Femur (tissue), 1 donor: ENCODE measurements at places on chromosomes 11 and 22.

DNA sequence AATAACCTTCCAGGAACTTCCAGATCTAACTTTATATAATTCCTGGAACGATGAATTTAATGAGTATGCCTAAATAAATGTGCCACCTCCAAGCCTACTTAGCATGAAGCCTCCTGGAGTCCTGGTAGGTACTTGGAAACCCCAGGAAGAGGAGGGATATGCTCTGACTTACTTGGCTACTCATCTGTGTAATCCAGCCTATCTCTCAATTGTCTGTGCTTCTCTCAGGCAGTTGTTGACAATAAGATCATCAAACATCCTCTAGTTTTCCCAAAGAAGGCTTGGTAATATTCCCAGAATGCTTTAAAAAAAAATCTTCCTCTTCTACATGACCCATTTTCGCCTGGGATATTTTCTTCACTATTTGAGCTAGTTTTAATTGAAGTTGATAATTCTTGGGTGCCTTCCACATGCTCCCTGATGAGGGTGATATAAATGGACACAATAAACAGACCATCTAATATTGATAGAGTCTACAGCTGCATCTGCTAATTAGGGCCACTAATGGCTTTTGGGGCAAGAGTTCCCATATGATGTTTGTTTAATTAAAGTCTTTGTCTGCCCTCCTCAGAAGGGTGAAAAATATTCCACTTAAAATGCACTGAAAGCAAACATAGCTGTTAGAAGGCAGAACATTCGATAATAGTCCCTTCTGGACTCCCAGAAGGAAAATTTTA, 75.5 kb upstream of the RAB38 start:
- DNase-seq = no peak

GRCh38 chr22:39940757-39941305, 19.4 kb upstream of the TMA7B start:
- no peak for DNase-seq

- no peak for DNase-seq
Observed at GRCh38 chr11:92762121-92762540, 207.3 kb upstream of the MTNR1B start.

GRCh38 chr22:38239101-38239761, 33.6 kb downstream of the TMEM184B start:
- DNase-seq = peak; percentile 63

- DNase-seq = peak; percentile 39
Observed at GRCh38 chr11:126160345-126161022, 51.0 kb downstream of the RPUSD4 start.

DNA sequence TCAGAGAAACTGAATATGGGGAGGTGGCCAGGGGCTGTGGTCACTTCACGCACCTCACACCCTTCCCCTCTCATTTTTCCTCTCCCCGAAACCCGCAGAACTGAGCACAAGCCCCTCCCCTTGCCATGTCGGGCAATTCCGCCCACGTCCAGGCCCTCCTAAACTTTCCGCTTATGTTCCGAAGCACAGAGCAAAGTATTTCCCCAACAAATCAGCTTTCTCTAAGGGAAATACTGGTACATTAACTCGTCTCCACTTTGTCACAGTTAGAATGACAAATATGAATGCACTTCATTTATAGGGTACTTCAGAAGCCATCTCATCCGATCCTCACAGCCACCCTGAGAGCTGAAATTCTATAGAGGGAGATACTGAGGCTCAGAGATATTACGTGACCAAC, 94.7 kb upstream of the TMEM45B start:
- no peak for DNase-seq

DNA sequence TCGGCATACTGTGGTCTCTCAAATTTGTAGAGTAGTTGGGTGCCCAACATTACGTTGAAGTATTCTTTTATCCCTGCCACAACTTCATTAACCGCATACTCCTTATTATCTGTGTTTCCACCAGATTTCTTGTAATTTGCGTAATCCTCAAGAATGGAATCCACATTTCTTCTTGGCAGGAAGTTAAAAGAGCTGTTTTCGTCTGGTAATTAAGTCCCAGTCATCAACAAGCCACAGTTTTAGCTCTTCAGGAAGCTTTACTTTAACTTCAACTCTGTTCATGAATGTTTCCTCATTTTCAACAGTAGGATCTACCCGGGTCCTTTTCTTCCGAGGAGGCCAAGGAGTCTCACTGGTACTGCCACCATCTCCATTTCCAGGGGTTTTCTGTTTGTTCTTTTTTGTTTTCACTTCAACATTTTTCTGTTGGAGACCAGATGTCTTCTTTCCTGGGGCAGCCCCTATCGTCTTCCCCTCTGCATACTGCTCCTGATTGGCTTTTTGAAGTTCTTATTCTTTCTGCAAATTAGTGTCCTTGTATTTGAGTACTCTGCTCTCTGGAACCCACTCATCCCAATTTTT, 30.3 kb downstream of the PDE3B start:
- DNase-seq = no peak

- DNase-seq = no peak
Observed at GRCh38 chr11:34194576-34195335, 89.3 kb downstream of the NAT10 start.

DNA sequence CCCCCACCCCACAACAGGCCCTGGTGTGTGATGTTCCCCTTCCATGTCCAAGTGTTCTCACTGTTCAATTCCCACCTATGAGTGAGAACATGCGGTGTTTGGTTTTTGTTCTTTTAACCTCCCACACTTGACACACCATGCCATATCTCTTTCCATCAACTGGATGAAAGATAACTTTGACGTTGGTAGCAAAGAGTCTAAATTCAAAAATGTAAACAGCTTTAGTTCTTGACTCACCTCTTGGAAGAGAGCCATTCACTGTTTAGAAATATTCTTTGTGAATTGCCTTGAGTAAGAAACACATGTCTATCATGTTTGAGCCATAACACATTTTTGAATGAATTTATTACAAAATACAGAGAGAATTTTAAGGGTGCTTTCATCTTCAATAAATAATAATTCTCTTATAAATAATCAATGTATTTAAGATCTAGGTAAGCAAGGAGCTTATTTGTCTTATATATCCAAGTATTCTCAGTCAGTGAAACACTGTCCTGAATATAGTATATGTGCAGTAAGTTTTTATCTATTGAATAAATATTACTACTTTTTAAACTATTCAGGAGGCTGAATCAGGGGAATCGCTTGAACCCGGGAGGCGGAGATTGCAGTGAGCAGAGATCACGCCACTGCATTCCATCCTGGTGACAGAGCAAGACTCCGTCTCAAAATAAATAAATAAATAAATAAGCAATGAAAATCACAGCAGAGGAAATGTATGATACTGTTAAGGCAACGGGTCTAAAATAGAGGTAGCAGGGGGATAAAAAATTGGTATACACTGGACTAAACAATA, 6.7 kb downstream of the CARD18 start:
- DNase-seq = no peak

GRCh38 chr11:73243093-73243485, 25.0 kb downstream of the P2RY2 start:
- DNase-seq = peak; percentile 7

- no peak for DNase-seq
Observed at GRCh38 chr11:91984033-91984584, 240.5 kb upstream of the FAT3 start.

DNA sequence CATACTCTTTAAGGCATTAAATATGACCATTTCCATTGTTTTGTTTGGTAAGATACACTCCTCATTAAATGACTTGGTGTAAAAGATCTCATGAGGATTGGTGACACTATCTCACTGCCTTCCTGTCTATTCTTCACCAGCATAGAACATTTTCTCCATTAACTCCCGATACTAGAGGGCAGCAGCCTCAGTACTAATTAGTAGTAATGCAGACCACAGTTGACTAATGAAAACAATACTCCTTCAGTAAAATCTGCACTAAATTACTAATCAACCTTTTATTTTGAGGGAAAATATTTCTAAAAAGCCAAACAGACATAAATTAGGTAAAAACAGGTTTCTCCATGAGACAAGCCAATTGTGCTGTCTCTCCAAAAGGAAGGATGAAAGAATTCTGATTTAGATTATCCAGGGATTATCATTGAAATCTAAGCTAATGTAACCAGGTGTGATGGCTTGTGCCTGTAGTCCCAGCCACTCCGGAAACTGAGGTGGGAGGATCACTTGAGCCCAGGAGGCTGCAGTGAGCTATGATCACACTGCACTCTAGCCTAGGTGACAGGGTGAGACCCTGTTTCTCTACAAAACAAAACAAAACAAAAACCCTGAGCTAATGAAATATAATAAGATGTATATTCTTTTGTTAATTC, 9.4 kb downstream of the PGM2L1 start:
- DNase-seq = peak; percentile 36

DNA sequence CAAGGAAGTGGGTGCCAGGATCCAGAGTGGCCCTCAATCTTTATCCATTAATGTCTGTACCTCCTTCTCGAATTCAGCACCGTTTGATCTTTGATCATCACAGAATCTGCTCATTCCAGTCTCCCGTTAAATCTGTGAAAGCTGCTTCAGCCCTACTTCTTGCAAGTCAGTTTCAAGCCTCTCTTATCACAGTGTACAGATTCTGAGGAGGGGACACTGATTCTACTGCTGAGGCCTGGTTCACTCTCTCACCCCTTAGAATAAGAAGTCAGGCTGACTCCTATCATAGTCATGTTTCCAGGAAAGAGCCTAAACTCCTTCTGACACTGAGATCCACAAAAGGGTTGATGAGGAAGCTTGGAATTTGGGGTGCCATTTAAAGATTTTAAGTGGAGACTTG, 39.0 kb downstream of the MAML2 start:
- no peak for DNase-seq

- no peak for DNase-seq
Observed at GRCh38 chr22:22712666-22713365, 68.4 kb downstream of the GGTLC2 start.

DNA sequence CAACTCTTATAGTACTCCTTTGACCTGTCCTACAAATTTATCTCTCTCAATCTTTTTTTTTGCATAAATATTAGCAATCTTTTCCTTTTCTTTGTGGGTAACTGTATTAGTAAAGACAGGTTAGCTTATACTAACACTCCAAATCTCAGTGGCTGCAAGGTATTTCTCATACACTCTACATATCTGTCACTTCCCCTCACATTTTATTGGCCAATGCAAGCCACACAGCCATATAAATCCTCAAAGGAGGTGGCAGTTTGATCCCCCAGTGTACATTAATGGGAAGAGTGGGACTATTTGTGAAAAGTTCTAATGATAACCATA, 42.6 kb upstream of the EED start:
- no peak for DNase-seq

DNA sequence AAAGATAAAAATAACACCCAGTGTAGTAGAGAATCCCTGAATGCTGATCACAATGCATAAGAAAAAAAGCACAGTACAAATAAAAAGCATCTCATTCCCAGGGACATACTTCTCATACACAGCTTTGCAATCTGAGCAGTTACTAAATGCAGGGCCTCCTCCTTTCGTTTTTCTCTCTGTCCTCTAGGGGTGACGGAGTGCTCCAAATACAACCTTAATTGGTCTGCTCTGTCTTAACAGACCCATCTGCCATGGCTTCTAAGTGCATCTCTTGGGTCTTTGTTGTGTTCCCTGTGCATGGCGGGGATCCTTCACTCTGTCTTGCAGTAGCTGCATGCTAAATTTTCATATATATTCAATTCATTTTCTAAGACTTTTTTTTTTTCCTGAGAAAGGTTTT, 1114.2 kb upstream of the RAG2 start:
- no peak for DNase-seq

- peak; percentile 16 for DNase-seq
Observed at GRCh38 chr11:78189851-78190250, 1.1 kb downstream of the USP35 start.

- no peak for DNase-seq
Observed at GRCh38 chr11:118606844-118607228, 579 bp upstream of the PHLDB1 start.

- DNase-seq = no peak
Observed at GRCh38 chr11:83542861-83543260, 256.7 kb upstream of the CCDC90B start.

DNA sequence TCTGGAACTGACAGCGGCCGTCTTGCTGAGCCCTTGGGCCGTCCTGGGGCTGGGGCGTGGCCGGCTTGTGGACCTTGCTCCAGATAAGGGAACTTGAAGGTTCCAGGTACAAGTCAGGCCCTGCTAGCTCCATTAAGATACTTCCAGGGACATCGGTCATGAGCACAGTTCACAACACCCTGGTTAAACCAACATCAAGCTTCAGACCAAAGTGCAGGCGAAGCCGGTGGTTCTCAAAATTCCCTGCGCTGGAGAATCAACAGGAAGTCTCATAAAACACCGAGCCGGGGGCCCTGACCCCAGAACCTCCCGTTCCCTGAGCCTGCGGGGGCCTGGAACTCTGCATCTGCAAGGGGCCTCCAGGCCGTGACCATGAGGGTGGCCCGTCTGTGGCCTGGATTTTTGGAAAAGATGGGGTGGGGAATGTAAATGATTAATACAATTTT, 1043.8 kb downstream of the BRD1 start:
- DNase-seq = no peak

GRCh38 chr11:61913699-61914395, 3.5 kb downstream of the RAB3IL1 start:
- no peak for DNase-seq

DNA sequence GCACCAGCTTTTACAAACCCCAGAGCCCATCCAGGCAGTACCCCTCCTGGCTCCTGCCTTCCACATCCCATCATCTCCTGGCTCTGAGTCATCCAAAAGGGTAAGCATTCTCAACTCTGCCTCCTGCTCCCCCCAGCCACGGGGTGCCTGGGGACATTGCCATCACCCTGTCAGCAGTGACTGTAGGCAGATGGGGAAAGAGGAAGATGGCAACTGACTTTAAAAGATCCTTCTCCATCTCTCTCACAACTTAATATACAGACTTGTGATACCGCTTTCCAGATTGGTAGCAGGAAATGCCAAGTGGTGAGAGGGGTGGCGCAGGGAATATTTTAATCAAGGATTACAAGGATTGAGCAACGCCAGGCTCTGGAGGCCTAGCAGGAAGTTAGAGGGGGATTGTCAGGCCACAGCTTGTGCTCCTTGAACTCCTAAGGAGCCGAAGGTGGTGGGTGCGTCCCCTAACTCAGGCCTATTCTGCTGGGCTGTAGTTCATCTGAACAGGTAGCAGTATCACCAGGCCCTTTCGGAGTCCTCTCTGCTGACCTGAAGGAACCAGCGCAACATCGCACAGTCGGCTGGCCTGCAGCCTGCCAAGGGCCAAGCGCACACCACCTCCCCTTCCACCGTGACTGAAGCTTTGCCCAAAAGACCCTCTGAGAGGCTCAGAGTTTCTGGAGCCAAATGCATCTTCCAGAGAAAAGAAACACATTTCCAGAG, 83.3 kb downstream of the ZC3H12C start:
- no peak for DNase-seq
